ENCODE measurements at places on chromosomes 13 and 19. TPM values are rescaled to one million over a fixed set of nuclear protein-coding genes. Genes with fewer than 3 reads are reported as not detected.

- H3K36me3 ChIP-seq, result no peaks in the 10 kb centered on the region
- H3K27ac ChIP-seq, result no peak overlapping the region
- H3K27me3 ChIP-seq, result no peaks in the 10 kb centered on the region
- no peaks in the 10 kb centered on the region for H3K4me1 ChIP-seq
- H3K4me3 ChIP-seq, result no peak overlapping the region
Measured at GRCh38 chr13:106702505-106702904, 134.6 kb upstream of the ARGLU1 start.

DNA sequence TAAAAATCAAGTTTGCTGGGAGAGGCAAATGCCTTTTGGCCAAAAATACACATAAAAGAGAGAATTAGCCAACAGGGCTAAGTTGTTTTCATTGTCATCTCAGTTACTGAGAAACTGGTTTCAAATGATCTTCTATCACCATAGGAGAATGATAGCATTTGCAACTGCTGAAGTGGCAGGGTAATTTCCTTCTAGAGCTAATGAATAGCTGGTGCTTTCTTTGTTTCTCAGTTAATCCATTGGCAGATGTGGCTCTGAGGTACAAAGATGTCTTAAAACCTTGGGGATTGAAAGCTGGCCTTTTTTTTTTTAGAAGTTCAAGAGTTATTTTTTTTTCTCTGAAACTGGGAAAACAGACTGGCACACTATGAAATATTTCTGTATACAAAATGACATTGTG is 332.7 kb upstream of the KLF12 start:
- no peaks in the 10 kb centered on the region for H3K36me3 ChIP-seq
- no peak for DNase-seq
- H3K4me3 ChIP-seq, result no peak overlapping the region
- H3K27me3 ChIP-seq, result peaks cover 9% of the 10 kb centered on the region
- H3K27ac ChIP-seq, result no peak overlapping the region

The PRTN3 gene
- not detected for total RNA-seq

GRCh38 chr13:52906122-52906903 is 57.9 kb upstream of the PCDH8 start:
- DNase-seq, result no peak
- H3K36me3 ChIP-seq, result no peaks in the 10 kb centered on the region
- H3K27me3 ChIP-seq, result peaks cover 12% of the 10 kb centered on the region
- no peak overlapping the region for H3K27ac ChIP-seq
- H3K4me3 ChIP-seq, result no peak overlapping the region

DNA sequence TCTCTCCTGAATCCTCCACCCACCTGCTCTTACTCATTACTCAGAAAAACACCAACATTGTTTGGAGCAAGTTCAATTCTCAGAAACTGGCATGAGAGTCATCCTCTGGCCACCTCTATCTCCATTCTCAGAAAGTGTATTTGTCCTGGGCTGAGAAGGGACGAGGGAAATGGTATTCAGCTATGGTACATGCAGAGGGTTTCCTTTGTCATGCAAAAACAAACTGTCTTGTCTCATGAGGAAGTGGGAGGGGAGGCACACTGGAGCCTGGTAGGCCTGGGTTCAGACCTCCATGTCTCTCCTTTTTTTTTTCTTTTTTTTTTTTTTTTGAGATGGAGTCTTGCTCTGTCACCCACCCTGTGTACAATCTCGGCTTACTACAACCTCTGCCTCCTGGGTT is 31.9 kb upstream of the LILRA2 start:
- H3K4me3 ChIP-seq, result no peak overlapping the region
- H3K27ac ChIP-seq, result no peak overlapping the region
- peaks cover 2% of the 10 kb centered on the region for H3K27me3 ChIP-seq
- DNase-seq, result no peak
- no peaks in the 10 kb centered on the region for H3K4me1 ChIP-seq

The LILRB2 gene
- 7.9 TPM for total RNA-seq

DNA sequence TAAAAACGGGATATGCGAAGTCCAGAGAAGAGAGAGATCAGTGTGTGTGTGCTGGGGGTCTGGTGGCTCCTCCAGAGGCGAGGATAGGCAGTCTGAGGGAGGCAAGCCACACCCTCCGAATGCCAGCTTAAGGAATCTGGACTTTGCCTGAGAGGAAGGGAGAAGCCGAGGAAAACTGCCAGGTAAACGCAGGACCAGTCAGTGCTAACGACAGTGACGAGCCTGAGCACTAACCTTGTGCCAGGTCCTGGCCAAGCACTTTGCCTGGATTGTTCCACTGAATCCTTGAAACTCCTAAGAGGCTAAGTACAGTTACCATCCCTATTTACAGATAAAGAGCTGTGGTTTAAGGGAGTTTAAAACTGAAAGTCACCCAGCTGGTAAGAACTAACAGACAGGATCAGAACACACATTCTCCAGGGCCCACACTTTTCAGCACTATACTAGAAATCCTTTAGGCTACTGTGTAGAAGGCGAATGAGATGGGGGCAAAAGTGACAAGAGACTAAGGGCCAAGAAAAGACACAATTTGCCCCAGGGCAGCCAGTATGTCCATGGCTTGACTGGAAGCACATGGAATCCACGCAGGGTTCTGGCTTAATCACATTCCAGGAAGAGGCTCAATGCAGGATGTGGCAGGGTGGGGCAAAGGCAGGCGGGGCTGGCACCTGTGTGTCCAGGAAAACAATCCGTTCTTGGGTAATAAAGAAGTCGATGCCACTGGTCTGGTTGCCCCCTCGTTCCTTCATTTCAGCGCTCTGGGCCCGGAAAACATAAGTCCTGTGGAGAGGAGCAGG is 15.1 kb downstream of the SMG9 start:
- no peak for DNase-seq
- H3K27ac ChIP-seq, result no peak overlapping the region
- no peaks in the 10 kb centered on the region for H3K27me3 ChIP-seq
- H3K4me1 ChIP-seq, result peaks cover 1% of the 10 kb centered on the region
- no peak overlapping the region for H3K4me3 ChIP-seq

GRCh38 chr19:16847430-16847829 is 18.2 kb downstream of the SIN3B start:
- H3K4me3 ChIP-seq, result no peak overlapping the region
- H3K27ac ChIP-seq, result no peak overlapping the region

The FXYD1 gene
- total RNA-seq, result 1.1 TPM

The AP1M2 gene
- not detected for total RNA-seq

DNA sequence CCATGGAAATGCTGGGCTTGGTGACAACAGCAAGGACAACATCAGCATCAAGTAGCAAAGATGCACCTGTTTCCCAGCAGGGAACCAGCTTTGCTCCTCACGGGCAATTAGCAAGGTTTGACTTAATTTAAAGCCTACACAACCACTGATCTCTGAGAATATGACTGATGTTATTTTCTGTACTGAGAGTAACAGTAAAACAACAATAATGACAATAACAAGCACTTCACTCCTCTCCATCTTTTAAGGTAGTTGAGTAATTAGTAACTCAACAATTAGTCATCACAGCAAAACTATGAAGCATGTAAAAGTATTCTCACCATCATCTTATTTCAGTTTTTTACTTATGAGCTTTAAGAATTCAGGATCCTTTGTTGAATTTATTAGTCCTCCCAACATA is 37.3 kb downstream of the ENOX1 start:
- no peak overlapping the region for H3K4me3 ChIP-seq
- no peaks in the 10 kb centered on the region for H3K36me3 ChIP-seq
- H3K27me3 ChIP-seq, result peaks cover 3% of the 10 kb centered on the region
- no peaks in the 10 kb centered on the region for H3K4me1 ChIP-seq

DNA sequence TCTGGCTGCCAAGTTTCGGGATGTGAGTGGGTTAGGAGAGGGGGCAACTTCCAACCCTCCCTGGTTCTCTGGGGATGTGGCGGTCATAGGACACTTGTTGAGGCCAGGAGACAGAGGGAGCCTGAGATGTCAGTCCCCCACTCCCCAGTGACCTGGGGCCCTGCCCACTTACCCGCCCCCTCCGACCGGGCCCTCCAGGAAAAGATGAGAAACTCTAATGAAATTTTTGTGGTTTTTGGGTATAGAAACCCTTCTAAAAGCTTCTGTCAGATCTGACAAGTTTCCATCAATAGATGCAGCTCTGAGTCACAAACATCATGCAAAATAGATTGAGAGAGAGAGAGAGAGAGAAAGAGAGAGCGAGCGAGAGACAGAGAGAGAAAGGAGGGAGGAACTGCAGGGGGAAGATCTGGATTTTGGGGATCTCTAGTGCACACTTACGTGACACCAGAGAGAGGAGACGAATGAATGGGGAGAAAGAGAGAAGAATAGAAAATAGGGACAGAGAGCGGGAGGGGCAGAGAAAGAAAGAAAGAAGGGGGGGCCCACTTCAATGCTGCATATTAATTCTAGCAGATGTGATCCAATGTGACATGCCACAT is 94.0 kb downstream of the PTPRS start:
- H3K27ac ChIP-seq, result no peak overlapping the region
- no peak overlapping the region for H3K4me3 ChIP-seq
- no peaks in the 10 kb centered on the region for H3K27me3 ChIP-seq

The NLRP12 gene
- not detected for total RNA-seq

The ATP12A gene
- not detected for total RNA-seq

GRCh38 chr19:45476304-45476703 is 8.5 kb downstream of the FOSB start:
- H3K4me3 ChIP-seq, result no peak overlapping the region
- no peak overlapping the region for H3K27ac ChIP-seq
- peaks cover 20% of the 10 kb centered on the region for H3K36me3 ChIP-seq
- DNase-seq, result no peak
- peaks cover 24% of the 10 kb centered on the region for H3K27me3 ChIP-seq
- peaks cover 38% of the 10 kb centered on the region for H3K4me1 ChIP-seq

The NR2C2AP gene
- total RNA-seq, result 37.1 TPM

The PDX1 gene
- total RNA-seq, result not detected

The LGALS7B gene
- total RNA-seq, result not detected

GRCh38 chr19:1503089-1503924 is 9.5 kb downstream of the ADAMTSL5 start:
- DNase-seq, result peak; percentile 52
- no peaks in the 10 kb centered on the region for H3K36me3 ChIP-seq
- peaks cover 30% of the 10 kb centered on the region for H3K27me3 ChIP-seq

The MCEMP1 gene
- total RNA-seq, result not detected

- H3K4me1 ChIP-seq, result no peaks in the 10 kb centered on the region
- H3K27me3 ChIP-seq, result no peaks in the 10 kb centered on the region
- no peak for DNase-seq
- no peak overlapping the region for H3K27ac ChIP-seq
- H3K36me3 ChIP-seq, result peaks cover 21% of the 10 kb centered on the region
Measured at GRCh38 chr13:31330236-31330635, 130.5 kb downstream of the B3GLCT start.

- DNase-seq, result no peak
- H3K27ac ChIP-seq, result no peak overlapping the region
- H3K4me1 ChIP-seq, result peaks cover 14% of the 10 kb centered on the region
- H3K27me3 ChIP-seq, result peaks cover 28% of the 10 kb centered on the region
- no peak overlapping the region for H3K4me3 ChIP-seq
- no peaks in the 10 kb centered on the region for H3K36me3 ChIP-seq
Measured at GRCh38 chr13:28533441-28534166, 38.7 kb upstream of the FLT1 start.

DNA sequence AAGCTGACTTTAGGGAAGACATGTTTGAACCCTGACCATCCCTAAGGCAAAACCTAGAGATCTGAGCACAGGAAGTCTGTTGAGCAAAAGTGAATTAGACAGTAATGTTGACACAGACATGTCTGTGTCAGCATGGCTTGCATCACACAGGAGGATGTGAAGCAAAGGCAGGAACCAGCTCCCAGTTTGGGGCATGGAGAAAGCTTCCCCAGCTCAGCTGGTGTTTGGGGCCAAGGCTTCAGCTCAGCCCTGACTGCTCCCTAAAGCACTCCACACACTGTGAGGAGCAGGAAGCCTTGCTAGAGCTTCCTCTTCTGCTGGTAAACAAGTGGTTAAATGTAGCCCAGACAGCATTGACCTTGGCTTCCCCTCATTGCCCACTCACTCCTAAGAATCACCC is 153.8 kb upstream of the UBL3 start:
- no peak overlapping the region for H3K4me3 ChIP-seq
- H3K27ac ChIP-seq, result no peak overlapping the region
- peaks cover 14% of the 10 kb centered on the region for H3K27me3 ChIP-seq
- DNase-seq, result no peak

GRCh38 chr19:1609103-1609396 is 3.8 kb upstream of the UQCR11 start:
- H3K27me3 ChIP-seq, result no peaks in the 10 kb centered on the region
- peaks cover 38% of the 10 kb centered on the region for H3K36me3 ChIP-seq
- no peak for DNase-seq
- H3K27ac ChIP-seq, result no peak overlapping the region
- H3K4me3 ChIP-seq, result no peak overlapping the region

DNA sequence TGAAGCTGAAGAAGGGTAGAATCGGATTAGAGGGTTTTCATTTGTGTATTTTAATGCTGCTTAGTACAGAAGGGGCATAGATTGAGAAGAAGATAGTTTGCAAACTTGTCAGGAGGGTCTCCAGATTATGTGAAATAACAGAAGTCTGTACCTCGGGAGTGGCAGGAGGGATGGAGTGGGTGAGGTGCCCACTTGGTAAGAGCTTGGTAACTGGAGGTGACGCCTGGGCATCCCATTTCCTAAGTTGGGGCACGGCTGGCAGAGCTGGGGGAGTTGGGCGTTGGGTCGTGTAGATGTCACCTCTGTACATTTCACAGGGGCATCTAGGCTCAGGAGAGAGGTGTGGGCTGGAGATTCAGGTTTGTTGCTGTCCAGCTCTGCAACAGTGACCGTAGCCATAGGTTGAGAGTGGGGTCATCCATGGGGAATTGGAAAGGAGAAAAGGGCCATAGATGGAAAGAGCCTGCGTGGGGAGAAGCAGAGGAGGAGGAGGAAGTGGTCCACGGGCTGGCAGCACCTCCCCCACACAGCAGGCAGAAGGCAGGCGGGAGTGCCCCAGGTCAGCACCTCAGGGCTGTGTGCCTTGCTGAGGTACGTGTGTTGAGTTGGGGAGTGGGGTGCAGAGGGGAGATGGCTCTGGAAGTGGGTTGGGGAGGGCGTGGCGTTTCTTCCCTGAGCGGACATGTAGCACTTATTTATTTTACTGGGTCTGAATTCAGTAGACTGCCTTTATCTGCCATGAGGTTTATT is 31.2 kb downstream of the MPHOSPH8 start:
- peak overlapping the region; percentile 46 for H3K27ac ChIP-seq
- DNase-seq, result no peak
- no peaks in the 10 kb centered on the region for H3K27me3 ChIP-seq
- peaks cover 3% of the 10 kb centered on the region for H3K4me1 ChIP-seq
- peaks cover 95% of the 10 kb centered on the region for H3K36me3 ChIP-seq
- H3K4me3 ChIP-seq, result no peak overlapping the region

DNA sequence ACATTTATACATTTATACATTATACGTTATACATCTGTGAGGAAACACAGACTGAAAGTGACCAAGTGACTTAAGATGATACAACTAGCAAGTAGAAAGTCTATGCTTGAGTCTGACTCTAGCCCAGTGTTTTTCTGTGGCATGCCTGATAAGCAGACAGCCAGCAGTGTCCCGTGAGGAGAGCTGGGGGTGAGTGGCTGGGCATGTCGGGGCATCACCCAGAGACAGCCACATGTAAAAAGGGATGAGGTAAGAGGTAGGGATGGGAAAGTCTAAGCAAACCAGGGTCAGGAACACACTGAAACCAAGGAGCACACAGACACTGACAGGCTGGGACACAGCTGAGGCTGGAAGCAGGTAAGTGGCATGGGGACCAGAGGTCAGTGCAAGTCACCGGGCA is 333.2 kb downstream of the FOXO1 start:
- H3K36me3 ChIP-seq, result no peaks in the 10 kb centered on the region
- H3K4me1 ChIP-seq, result peaks cover 13% of the 10 kb centered on the region
- no peaks in the 10 kb centered on the region for H3K27me3 ChIP-seq
- DNase-seq, result no peak
- no peak overlapping the region for H3K4me3 ChIP-seq
- no peak overlapping the region for H3K27ac ChIP-seq

Measured in activated B cell treated with CpG ODN at 0.5 μM for 24 hours (primary cell).